ENCODE measurements at places on chromosomes 3 and 15.

DNA sequence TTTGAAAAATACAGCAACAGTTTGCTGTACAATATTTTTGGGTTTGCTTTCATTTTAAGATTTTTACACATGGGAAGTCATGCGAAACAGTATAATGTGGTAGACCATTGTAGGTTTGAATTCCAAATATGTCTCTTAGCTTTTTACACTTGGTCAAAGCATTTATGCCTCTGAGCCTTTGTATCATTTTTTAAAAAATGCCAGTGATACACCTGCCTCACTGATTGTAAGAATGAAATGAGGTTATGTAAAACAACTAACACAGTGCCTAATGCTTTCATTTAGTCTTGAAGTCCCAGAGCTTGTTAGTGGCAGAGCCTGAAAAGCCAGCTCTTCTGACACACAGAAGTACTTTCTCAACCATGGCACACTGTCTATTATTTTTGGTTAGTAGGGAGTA, 202.0 kb downstream of the UBE2E2 start:
- no peak for DNase-seq

GRCh38 chr3:60202052-60202726, 1049.1 kb downstream of the FHIT start:
- DNase-seq, result no peak

- DNase-seq, result no peak
Measured at GRCh38 chr3:76021376-76021775, 236.0 kb upstream of the ZNF717 start.

DNA sequence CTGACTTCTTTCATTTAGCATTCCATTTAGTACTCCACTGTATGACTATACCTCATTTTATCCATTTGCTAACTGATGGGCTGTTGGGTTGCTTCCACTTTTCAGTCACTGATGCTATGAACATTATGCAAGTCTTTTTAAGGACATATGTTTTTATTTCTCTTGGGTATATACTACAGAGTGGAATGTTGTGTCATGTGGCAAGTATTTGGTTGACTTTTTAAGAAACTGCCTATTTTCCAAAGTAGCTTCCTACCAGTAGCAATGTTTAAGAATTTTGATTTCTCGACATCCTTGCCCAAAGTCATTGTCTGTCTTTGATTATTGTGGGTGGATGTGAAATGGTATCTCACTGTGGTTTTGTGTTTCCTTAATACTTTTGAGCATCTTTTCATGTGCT, 110.1 kb upstream of the TPM1 start:
- DNase-seq, result no peak

- no peak for DNase-seq
Measured at GRCh38 chr3:52420388-52420787, 24.5 kb downstream of the SEMA3G start.

DNA sequence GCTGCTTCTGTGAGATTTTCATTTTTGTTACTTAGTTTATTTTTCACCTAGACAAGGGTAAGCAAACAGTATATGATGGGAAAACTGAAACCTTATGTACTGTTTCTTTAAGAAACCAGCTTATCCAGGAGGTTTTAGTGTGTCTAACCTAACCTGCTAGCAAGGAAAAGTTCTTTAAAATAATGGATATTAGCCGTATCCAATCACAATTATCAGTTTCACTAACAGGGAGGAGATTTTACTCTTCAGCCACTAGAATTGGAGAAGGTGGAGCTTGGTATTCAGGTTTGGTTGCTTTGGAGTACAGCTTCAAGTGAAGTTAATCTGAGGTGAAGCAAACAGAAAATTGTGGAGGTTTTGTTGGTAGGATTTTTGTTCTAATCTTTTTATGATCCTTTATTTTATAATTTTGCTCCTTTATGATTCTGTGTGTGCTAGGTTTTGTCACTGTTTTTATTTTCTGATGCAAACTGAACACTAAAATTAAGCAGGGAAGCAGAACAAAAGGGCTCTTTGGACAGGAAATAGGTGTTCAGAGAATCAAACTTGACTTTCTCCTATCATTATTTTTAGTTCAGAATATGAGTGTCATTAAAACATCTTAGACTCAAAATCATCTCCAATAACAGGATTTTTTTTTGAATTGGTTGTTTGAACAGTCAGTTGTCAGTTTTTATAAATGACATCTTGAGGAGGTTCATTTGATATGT, 13.0 kb downstream of the ZFAND6 start:
- DNase-seq, result no peak
